ENCODE measurements at places on chromosomes 16 and 17.

- DNase-seq: no peak
Observed at GRCh38 chr17:61000911-61001310, 323.3 kb downstream of the BCAS3 start.

DNA sequence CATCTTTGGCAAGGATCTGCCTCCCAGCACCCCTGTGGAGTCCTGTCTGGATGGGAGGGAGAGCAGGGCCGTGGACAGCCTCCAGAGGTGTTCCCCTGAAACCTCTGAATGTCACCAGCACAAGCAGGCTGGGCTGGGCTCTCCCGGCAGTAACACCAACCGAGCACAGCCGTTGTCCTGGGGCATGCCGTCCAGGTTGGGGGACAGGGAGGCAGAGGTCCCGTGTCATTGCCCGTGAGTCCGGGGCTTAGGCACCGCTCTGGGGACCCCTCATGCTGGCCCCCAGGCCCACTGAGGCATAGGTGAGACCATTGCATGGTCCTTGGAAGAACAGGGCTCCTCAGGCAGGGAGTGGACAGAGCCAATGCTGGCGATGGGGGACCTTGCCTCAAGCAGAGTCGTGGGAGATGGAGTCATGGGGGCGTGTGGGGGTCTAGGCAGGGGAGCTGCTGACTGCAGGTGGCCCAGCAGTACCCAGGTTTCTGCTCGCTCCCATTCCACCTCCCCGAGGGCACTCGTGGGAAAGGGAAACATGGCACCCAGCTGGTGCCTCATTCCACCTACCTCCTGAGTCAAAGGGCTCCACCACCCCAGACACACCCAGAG lies 17.5 kb downstream of the ENDOV start:
- no peak for DNase-seq

- DNase-seq: no peak
Observed at GRCh38 chr16:47016700-47017133, 43.2 kb upstream of the DNAJA2 start.

DNA sequence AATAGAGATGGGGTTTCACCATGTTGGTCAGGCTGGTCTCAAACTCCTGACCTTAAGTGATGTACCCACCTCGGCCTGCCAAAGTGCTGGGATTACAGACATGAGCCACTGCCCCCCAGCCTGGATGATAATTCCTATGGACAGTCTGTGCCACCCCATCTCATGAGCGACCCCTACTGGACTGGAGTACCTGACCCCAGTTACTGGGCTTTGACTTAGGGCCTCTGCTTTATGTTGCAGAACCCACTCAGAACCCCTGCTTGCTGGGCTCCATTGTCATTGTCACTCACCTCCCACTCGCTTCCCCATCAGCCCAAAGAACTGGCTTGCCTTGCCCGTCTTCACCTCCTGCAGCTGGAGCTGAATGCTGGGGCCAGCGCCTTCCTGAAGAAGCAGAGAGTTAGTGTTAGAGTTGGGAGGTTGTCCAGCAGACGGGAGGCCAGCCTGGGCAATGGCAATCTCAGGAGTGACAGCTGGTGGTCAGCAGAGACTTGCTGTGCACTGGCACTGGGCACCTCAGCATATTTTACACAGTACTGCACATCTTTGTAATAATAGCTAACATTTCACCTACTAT lies 4.0 kb downstream of the TAC4 start:
- no peak for DNase-seq

DNA sequence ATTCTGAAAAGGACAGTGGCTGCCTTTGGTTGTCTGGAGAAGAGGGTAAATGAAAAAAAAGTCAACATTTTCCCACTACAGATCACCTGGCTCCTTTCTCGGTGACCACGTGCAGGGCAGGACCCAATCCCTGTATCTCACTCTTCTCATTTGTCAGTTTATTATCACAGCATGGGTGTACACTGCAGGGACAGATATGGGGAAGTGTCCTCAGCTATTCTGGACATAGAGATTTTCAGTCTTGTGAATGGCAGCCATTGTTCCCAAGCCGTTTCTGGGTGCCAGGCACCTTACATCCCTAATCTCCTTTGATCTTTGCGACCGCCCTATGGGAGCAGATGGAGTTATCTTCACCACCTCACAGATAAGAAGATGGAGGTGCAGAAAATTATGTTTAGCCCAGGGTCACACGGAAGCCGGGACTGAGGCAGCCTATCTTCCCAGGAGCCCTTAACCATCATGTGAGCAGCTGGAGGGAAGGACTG lies 7.2 kb downstream of the ADORA2B start:
- DNase-seq: no peak

- DNase-seq: no peak
Observed at GRCh38 chr17:15920758-15921239, 24.1 kb upstream of the ADORA2B start.

- DNase-seq: no peak
Observed at GRCh38 chr17:1039511-1040215, 42.7 kb downstream of the TIMM22 start.

DNA sequence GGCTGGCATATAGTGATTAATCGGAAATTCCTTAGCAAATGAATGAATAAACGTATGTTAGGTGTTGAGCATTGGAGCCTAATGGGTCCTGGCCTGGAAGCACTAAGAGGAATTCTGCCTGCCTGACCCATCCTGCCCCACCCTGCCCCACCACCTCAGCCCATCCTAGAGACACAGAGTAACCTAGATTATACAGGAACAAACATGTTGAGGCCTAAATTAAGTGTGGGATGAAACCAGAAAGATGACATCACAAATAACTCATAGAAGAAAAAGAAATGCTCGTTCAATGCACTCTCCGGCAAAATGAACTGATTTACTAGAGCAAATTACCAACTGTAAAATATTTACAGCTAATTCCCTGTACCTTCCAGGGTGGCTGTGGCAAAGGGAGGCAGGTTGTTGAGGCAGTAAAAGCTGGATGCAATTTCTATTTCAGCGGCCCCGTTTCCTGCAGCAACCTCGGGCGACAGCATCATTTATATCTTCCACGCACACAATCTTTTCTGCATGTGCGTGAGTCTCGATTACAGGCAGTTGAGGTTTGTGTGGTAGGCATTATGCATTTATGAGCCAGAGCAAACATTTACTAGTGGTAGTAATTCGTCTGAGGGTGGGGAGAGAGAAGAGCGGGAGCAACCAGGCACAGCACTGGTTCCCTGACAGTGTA lies 417.2 kb downstream of the HS3ST4 start:
- no peak for DNase-seq

GRCh38 chr16:70793851-70794502 lies 7.0 kb downstream of the VAC14 start:
- DNase-seq: no peak

- no peak for DNase-seq
Observed at GRCh38 chr16:9610727-9611126, 519.3 kb downstream of the HAPSTR1 start.

DNA sequence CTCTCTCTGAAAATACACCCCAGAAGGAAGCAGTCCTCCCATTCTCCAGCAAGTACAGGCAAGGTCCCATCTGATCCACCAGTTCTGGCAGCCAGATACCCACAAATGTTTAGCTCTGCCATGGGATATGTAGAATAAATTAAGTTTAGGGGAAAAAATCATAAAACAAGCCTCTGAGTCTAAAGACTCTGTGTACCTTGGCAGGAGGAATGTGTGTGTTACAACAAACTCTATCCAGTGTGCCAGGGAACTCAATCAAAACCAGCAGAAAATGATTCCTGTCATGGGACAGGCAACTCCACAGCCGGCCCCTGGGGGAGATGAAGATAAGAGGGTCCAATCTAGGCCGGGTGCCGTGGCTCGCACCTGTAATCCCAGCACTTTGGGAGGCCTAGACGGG lies 73.4 kb downstream of the MRM3 start:
- no peak for DNase-seq

DNA sequence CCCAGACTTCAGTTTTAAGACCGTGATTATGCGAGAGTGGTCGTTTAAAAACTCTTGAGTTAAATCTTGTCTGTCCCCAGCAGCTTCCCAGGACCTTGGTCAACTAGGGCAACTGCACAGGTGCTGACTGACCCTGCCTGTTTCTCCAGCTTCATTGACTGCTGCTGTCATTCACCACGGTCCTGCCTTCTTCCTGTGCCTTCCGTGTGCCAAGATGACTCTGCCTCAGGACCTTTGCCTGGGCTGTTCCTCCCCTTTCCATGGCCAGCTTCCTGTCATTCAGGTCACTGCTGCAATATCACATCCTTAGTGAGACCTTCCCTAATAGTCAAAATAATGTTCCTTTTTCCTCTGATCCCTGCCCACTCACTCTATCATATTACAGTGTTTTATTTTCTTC lies 3.9 kb downstream of the KIAA0513 start:
- no peak for DNase-seq

DNA sequence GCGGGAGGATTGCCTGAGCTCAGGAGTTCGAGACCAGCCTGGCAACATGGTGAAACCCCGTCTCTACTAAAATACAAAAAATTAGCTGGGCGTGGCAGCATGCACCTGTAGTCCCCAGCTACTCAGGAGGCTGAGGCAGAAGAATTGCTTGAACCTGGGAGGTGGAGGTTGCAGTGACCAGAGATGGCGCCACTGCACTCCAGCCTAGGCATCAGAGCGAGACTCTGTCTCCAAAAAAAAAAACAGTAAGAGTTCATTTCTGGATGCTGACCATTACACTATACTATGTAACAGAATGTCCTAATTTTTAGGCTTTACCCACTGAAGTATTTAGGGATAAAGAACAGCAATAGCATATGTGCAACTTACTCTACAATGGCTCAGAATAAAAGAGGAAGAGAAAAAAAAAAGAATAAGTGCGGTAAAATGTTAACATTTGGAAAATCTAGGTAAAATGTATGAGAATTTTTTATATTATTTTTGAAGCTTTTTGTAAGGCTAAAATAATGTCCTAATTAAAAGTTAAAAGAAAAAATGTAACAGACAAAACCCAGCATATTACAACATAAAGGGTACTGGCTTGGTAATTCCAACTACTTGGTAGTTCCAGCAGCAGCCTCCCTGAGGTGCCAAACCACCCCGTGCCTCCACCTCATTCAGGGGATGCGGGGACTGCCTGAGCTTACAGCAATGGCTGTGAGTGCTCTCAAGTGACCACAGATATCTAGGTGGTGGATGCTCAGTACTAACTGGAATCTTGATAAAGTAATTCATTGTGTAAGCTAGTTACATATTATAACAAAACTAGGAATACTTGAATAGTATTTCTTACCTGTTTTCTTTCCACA lies 10.9 kb downstream of the COPS3 start:
- DNase-seq: no peak

- no peak for DNase-seq
Observed at GRCh38 chr17:21293831-21294210, 9.3 kb downstream of the MAP2K3 start.

All from activated CD4-positive, CD25-positive, alpha-beta regulatory T cell (primary cell).